ENCODE measurements at places on chromosomes 6 and 20. TPM values are rescaled to one million over a fixed set of nuclear protein-coding genes. Genes with fewer than 3 reads are reported as not detected.

DNA sequence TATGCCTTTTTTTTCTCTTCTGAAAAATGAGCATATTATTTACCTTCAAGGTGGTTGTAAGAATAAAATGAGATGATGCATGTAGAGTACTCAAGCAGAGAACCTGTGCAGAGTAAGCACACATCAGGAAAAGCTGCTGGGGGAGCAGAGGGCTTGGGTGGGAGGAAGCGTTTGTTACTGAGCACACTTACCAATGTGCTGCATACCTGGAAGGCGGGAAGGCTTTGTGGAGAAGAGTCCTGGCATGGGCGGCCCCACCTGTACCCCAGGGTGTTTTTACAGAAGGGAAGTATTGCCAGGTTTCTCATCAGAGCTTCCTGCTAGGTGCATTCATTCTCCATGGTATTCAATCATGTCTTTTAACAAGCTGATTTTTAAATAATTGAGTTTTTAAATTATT, 52.9 kb downstream of the CSE1L start:
- H3K36me3 ChIP-seq, result peaks cover 56% of the 10 kb centered on the region
- H3K4me3 ChIP-seq, result no peak overlapping the region
- no peak for DNase-seq
- no peak overlapping the region for H3K27ac ChIP-seq

DNA sequence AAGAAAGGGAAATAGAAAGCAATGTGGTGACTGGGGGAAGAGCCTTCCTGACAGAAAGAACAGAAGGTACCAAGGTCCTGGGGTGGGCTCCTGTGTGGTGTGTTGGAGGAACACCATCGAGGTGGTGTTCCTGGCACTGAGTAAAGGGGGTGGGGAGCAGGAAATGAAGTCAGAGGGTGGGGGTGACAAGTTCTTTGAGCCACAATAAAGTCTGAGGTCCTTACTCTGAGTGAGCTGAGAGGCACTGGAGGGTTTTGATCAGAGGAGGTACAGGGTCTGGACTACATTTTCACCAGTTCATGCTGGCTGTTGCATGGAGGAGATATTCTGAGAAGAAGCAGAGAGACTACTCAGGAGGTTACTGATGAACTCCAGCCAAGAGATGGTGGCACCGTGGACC, 198.2 kb downstream of the GMPR start:
- no peaks in the 10 kb centered on the region for H3K27me3 ChIP-seq
- H3K36me3 ChIP-seq, result peaks cover 26% of the 10 kb centered on the region
- no peak overlapping the region for H3K27ac ChIP-seq
- H3K4me3 ChIP-seq, result no peak overlapping the region

DNA sequence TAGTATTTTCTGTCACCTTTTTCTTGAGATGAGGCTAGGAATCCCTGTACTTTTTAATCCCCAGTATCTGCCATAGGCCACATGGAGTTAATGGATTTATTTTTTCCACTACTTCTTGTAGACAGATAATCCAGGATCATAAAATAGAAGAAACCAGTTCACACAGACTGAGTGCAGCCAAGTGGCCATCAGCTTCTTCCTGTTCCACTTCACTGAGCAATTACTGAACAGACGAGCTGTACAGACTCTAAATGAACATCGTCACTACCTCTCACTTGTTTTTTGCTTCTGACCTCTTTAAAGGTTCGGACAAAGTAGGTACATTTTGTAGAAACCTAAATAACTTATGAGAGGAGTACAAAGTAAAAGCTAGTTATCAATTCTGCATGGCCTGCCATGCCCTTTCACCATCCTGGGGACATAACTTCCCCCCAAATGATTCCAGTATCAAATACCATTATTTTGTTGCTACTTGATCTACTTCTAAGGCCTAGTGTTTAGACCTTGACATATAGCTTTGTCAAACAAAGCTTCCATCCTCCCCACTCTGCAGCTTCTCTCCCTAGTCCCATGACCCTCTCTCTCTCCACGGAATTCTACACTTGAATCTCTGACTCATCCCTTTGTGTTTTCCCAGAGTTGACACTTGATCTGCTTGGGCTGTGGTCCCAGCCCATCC, 34.4 kb upstream of the ARHGAP18 start:
- no peak overlapping the region for H3K4me3 ChIP-seq
- peaks cover 4% of the 10 kb centered on the region for H3K36me3 ChIP-seq
- peak overlapping the region; percentile 19 for H3K27ac ChIP-seq
- no peaks in the 10 kb centered on the region for H3K27me3 ChIP-seq

DNA sequence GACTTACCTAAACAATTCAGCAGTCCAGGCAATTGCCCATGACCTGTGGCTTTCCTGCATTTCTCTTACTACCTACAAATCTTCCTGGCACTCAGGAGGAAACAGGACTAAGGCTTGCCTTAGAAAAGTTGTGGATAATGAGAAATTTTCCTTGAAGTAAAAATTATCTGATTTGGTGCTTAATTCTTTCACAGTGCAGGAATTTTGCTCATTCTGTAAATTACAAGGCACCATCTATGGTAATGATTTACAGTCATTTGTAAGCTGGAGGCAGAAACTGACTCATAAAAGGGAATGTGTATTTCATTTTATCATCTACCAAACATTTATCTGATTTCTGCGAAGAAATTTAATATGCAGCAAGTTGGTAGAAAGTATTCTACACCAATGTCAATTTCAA, 211.5 kb upstream of the FKBP1C start:
- no peaks in the 10 kb centered on the region for H3K4me1 ChIP-seq
- H3K36me3 ChIP-seq, result no peaks in the 10 kb centered on the region
- no peak overlapping the region for H3K27ac ChIP-seq
- no peak overlapping the region for H3K4me3 ChIP-seq
- DNase-seq, result no peak

GRCh38 chr6:153994004-153994403, 45.0 kb upstream of the OPRM1 start:
- no peaks in the 10 kb centered on the region for H3K27me3 ChIP-seq
- no peaks in the 10 kb centered on the region for H3K36me3 ChIP-seq
- H3K4me1 ChIP-seq, result no peaks in the 10 kb centered on the region
- no peak overlapping the region for H3K27ac ChIP-seq

DNA sequence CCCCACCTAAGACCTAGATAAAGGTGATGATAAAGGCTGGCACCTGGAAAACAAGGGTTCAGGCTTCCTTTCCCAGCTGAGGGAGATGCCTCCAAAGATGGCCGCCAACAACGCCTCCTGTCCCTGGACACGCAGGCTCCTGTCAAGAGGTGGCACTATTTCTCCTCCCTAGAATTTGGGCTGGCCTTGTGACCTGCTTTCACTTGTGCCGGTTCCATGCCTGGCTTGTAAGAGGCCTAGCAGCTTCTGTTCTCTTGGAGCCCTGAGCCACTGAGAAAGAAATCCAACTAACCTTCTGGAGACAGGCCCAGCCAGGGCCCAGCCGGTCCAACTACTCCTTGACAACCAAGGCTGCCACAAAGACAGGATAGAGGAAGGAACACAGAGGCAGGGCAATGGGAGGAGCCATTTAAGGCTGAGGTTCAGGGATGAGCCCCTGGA, 60.2 kb upstream of the RALY start:
- peak; percentile 69 for DNase-seq
- no peak overlapping the region for H3K4me3 ChIP-seq
- peaks cover 14% of the 10 kb centered on the region for H3K27me3 ChIP-seq
- H3K36me3 ChIP-seq, result no peaks in the 10 kb centered on the region

DNA sequence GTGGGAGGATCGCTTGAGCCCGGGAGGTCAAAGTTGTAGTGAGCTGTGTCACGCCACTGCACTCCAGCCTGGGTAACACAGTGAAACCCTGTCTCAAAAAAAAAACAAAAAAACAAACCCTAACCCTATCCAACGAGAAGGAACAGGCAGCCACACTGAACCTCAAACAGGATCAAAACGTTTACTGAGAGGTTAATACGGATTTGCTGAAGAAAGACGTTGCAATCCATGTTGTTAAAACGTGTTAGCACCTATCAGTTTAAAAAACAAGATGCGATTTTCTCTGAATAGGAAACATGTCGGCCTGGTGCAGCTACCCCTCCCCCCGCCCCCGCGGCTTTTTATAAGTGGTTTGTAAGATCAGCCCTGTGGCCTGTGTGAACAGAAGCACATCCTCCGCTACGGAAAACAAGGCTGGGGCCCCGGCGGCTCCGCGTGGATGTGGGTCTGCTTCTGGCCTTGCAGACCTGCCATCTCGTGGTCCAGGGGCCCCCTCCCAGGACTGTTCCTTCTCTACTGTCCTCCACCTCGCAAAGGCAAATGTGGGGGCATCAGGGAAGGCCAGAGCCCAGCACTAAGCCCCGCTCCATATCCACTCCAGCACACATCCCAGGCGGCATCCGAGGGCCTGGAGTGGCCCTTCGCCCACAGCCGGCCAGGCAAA, 11.4 kb downstream of the SLC2A4RG start:
- H3K27ac ChIP-seq, result no peak overlapping the region
- H3K4me3 ChIP-seq, result no peak overlapping the region
- H3K36me3 ChIP-seq, result no peaks in the 10 kb centered on the region
- no peak for DNase-seq

GRCh38 chr6:36032261-36032660, 4.7 kb downstream of the MAPK14 start:
- DNase-seq, result no peak
- peaks cover 50% of the 10 kb centered on the region for H3K4me1 ChIP-seq
- H3K4me3 ChIP-seq, result no peak overlapping the region
- peaks cover 10% of the 10 kb centered on the region for H3K36me3 ChIP-seq

GRCh38 chr20:47663354-47664067, 121.8 kb downstream of the SULF2 start:
- H3K27ac ChIP-seq, result 0 out of 2 replicates have a peak overlapping the region, but pooled peaks have one; percentile 10
- peaks cover 5% of the 10 kb centered on the region for H3K27me3 ChIP-seq
- DNase-seq, result peak; percentile 69
- 0 out of 2 replicates have a peak, but pooled peaks cover 7% of the 10 kb centered on the region for H3K4me1 ChIP-seq
- no peak overlapping the region for H3K4me3 ChIP-seq

- no peak overlapping the region for H3K4me3 ChIP-seq
- H3K36me3 ChIP-seq, result no peaks in the 10 kb centered on the region
- no peak overlapping the region for H3K27ac ChIP-seq
- H3K4me1 ChIP-seq, result no peaks in the 10 kb centered on the region
- no peak for DNase-seq
Observed at GRCh38 chr6:89979481-89980119, 85.3 kb downstream of the GJA10 start.

DNA sequence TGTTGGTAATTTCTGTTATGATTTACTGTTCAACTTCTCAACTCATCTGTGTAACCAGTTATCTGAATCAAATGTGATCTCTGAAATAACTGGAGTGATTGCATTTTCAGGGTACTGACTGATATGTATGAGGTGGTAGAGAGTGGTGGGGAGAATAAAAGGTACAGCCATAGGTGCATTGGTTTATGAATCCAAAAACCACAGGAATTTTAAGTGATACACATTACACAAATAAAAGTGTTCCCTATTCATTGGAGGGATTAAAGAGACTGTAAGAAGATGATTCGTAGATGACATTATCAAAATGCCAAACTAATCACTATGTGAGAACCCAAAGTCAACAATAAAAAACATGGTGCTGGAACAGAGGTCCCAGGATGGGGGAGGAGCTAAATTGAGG, 158.7 kb upstream of the RSPO3 start:
- no peak overlapping the region for H3K27ac ChIP-seq
- DNase-seq, result no peak
- no peaks in the 10 kb centered on the region for H3K4me1 ChIP-seq
- no peak overlapping the region for H3K4me3 ChIP-seq

GRCh38 chr6:40353197-40353966, 233.8 kb downstream of the LRFN2 start:
- no peaks in the 10 kb centered on the region for H3K4me1 ChIP-seq
- H3K27me3 ChIP-seq, result no peaks in the 10 kb centered on the region
- DNase-seq, result no peak
- H3K27ac ChIP-seq, result no peak overlapping the region

- H3K4me3 ChIP-seq, result no peak overlapping the region
- peaks cover 7% of the 10 kb centered on the region for H3K27me3 ChIP-seq
- H3K27ac ChIP-seq, result no peak overlapping the region
- peaks cover 10% of the 10 kb centered on the region for H3K36me3 ChIP-seq
Observed at GRCh38 chr6:82360552-82360951, 3.1 kb upstream of the TPBG start.

GRCh38 chr6:131945971-131946370, 5.2 kb downstream of the CCN2 start:
- no peak for DNase-seq
- H3K36me3 ChIP-seq, result peaks cover 44% of the 10 kb centered on the region
- H3K4me1 ChIP-seq, result peaks cover 50% of the 10 kb centered on the region

DNA sequence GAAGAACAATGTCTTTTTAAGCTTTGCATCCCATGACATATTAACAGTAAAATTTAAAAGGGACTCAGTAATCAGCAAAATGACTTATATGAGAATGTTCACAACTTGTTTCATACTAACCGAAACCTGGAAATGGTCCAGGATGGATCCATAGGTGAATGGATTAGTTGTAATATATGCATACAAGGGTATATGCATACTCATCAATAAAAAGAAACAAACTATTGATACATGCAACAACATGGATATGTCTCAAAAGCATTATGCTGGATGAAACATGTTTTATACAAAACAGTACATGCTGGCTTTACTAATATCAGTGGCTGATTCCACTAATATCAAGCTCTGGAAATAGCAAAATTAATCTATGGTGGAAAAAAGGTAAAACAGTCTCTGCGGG, 108.5 kb upstream of the HIVEP1 start:
- H3K36me3 ChIP-seq, result no peaks in the 10 kb centered on the region
- no peaks in the 10 kb centered on the region for H3K27me3 ChIP-seq
- no peak overlapping the region for H3K27ac ChIP-seq
- DNase-seq, result no peak

GRCh38 chr20:38640521-38640920, 38.9 kb downstream of the ARHGAP40 start:
- H3K27me3 ChIP-seq, result peaks cover 42% of the 10 kb centered on the region
- DNase-seq, result no peak
- H3K4me1 ChIP-seq, result peaks cover 5% of the 10 kb centered on the region

DNA sequence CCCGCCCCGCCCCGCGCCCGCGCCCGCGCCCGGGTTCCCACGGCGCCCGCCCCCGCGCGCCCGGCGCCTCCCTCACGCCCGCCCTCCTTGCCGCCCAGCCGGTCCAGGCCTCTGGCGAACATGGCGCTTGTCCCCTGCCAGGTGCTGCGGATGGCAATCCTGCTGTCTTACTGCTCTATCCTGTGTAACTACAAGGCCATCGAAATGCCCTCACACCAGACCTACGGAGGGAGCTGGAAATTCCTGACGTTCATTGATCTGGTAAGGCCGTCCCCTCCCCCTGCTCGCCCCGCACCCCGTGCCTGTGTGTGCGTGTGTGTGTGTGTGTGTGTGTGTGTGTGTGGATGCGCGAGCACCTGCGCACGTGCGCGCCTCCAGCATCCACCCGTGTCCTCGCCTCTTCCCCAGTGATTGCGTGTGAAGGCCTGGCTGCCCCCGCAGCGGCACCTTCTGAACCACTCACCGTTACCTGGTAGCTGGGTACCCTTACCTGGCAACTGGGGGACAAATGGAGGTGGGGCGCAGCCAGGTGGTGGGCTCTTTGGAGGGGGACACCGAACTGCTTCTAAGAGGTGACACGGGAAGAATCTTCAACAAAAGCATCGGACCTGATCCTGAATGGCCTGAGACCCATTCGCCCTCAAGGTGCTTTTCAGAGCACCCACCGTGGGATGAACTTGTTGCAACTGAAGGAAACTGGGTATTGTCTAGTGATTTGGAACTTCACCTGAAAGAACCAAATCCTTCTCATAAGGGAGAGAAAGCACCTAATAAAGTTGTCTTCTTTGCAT, at the start of gene AIG1:
Gene AIG1 (plus strand): TSS at position 84 of the 791 bp plus-strand sequence. CDS start 37 bp downstream, at position 121.
- peak within 1 kb of the TSS; percentile 97 for H3K4me3 ChIP-seq
- H3K27ac ChIP-seq, result peak within 1 kb of the TSS; percentile 98
- no peaks in the 10 kb centered on the region for H3K27me3 ChIP-seq
- peaks cover 66% of the 10 kb centered on the region for H3K4me1 ChIP-seq
- DNase-seq, result no peak
- peaks cover 10% of the 10 kb centered on the region for H3K36me3 ChIP-seq

The LY6G6D gene
- not detected for total RNA-seq

The EFCAB8 gene
- total RNA-seq, result not detected

The MEI4 gene
- total RNA-seq, result not detected

The SPAG4 gene
- 3.8 TPM for total RNA-seq

The ADGRG6 gene
- 28.2 TPM for total RNA-seq

The OR2B6 gene
- total RNA-seq, result not detected
